ENCODE measurements at places on chromosomes 11 and 22.

DNA sequence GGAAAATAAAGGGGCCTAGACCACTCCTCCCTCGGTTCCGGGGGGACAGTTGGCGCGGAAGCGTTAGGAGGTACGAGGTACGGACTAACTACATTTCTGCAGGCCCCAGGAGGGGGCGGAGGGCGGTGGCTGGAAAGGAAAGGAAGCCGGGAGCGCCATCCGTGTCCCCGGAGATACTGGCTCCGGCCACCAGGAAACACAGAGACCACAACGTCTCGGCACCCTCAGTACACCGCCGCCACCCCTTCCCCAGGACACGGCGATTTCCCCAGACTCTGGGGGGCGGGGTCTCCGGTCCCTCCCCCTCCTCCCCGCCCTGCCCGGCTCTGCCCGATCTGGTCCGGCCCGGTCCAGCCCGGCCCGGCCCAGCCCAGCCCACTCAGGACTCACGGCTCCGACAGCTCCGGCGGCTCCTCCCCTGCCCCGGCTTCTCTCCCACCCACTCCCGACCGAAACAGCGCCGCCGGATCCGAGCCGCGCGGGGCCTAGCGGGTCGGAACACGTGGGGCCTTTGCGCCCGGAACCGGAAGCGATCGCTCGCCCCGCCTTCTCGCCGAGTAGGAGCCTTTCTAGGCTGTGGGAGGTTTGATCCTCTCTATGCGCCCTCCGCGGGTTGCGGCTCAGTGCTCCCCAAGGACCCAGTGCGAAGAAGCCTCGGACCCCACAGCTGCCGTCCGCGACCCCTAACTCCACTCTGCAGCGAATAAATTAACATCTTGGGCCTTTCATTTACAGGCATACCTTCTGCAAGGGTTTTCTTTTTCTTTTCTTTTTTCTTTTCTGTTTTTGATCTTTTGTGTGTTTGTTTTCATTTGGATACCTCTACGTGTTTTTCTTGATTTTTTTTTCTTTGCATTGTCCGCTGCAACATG is at the start of gene ZNF202:
Gene ZNF202, minus strand, starts transcription at position 502 of the 872 bp plus-strand sequence. CDS start 10,772 bp downstream, outside the sequence.
- peak; percentile 89 for DNase-seq

DNA sequence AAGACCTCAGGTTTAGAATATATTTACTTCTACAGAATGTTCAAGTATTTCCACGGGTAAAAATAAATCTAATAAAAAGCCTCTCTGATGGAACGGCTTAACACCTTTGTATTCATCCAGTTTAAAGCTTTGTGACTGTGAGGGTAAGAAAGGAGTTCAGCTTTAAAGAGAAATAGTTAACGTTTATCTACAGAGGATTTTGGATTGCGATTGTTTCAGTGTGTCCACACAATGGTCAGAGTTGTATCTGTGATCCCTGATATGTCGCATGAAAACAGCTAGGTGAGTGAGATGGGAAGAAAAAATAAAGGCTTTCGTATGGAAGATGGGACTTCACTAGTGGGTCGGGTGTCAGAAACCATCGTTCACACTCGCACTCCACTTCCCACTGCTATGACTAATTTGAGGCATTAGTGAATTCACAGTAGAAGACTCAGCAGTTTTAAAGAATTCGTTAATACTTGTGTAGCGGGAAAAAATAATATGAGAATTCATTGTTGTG is 1.6 kb downstream of the APLP2 start:
- peak; percentile 25 for DNase-seq

GRCh38 chr11:130611791-130612251 is 163.4 kb downstream of the ADAMTS15 start:
- peak; percentile 95 for DNase-seq

- DNase-seq = no peak
These were observed 999 bp upstream of the CCDC83 start for GRCh38 chr11:85854212-85854556.

DNA sequence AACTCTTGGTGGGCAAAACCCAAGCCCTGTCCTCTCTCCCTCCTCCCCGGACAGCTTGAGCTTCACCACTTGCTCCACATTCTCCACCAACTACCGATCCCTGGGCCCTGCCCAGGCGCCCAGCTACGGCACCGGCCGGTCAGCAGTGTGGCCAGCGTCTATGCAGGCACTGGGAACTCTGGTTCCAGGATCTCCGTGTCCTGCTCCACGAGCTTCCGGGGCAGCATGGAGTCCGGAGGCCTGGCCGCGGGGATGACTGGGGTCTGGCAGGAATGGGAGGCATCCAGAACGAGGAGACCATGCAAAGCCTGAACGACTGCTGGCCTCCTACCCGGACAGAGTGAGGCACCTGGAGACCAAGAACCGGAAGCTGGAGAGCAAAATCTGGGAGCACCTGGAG is 68.9 kb upstream of the RTL6 start:
- DNase-seq = no peak

- DNase-seq = no peak
These were observed 49.4 kb downstream of the ELFN2 start for GRCh38 chr22:37377927-37378326.

GRCh38 chr22:46408568-46409506 is 73.3 kb downstream of the TRMU start:
- no peak for DNase-seq

DNA sequence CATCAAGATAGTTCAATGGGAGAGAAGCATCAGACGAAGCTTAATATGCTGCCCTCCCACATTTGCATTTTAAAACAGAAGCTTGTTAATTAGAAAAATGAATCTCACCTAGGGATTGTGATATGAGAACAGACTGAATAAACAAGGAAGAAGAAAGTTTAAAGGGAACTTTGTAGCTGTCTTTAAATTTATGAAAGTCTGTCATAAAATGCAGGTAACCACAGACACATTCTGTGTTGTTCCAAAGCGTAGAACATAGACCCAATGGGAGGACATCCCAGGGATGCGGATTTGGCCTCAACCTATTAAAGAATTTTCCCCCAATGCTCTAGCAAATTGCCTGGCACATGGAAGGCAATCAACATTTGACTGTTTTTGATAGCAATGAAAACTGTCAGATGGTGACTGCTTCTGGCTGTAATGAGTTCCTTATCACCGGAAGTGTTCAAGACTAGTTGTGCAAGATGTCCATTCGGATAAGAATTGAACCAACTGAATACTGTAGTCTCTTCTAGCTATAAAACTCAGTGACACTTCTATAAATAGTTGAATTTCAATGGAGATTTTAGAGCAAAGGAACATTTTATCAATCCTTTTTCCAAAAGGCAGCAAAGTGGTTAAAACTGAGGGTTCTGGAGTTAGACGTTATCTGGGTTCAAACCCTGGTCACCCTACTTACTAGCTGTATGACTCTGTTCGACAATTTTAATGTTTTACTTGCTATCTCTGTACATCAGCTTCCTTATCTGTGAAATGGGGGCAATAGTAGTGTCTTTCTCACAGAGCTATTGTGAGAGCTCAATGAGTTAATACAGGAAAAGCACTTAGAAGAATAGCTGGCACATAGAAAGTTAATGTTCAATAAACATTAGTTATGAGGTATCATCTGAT is 64.9 kb downstream of the LIF start:
- DNase-seq = no peak

- peak; percentile 83 for DNase-seq
These were observed 3.7 kb upstream of the RPS6KA4 start for GRCh38 chr11:64355078-64355940.

- DNase-seq = no peak
These were observed 7.3 kb downstream of the STARD10 start for GRCh38 chr11:72786305-72787215.

DNA sequence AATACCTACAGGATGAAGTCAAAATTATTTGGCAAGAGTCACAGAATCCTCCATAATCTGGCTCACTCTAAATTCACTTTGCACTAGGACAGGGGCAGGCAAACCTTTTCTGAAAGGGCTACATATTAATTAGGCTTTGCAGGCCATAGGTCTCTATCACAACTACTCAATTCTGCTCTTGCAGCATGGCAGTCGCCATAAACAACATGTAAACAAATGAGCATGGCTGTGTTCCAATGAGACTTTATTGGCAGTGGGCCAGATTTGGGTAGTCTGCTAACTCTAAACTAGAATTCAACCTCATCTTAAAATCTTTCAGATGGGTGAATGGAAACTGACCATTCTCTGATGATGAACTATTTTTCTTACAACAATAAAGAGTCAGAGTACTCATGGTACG is 5.8 kb downstream of the THRSP start:
- no peak for DNase-seq

DNA sequence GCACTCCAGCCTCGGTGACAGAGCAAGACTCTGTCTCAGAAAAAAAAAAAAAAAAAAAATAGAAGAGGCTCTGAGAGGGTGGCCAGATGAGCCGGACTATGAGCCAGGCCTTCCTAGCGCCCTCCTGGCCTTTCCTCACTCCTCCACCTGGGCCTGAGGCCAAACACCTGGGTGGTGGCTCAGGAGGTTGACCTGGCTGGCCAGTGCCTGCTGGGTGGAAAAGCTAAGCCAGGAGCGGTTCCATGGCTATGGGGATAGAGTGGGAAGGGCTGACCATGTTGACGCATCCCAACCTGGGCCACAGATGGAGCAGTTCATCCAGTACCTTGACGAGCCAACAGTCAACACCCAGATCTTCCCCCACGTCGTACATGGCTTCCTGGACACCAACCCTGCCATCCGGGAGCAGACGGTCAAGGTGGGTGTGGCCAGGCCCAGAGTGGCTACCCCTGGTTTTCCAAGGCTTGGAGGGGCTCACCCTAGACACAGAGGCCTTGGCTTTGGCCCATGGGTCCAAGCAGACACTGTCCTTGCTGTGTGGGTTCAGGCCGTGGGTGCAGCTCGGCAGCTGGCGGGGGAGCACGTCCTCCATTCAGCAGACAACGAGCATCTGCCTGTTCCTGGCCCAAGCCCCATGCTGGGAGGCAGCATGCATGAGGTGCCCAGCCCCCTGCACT is 7.6 kb downstream of the SCYL1 start:
- no peak for DNase-seq

DNA sequence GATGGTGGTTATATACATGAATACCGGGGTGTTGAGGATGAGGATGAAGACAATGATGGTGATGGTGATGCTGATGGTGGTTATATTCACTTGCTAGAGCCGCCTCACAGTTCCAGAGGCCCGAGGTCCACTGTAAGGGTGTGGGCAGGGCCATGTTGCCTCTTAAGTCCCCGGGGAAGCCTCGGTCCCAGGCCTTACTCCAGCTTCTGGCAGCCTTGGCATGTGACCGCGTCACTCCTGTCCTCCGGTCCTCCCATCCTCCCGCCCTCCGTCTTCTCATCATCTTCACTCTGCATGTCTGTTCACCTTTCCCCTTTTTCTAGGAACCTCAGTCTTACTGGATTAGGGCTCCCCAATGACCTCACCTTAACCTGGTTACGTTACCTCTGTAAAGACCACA is 54.6 kb downstream of the IGLL1 start:
- DNase-seq = no peak

- no peak for DNase-seq
These were observed 68.9 kb downstream of the MTMR3 start for GRCh38 chr22:29951791-29952413.

- no peak for DNase-seq
These were observed 33.1 kb downstream of the MTMR3 start for GRCh38 chr22:29916007-29916544.

Measured in fibroblast of skin of abdomen (primary cell).